NAMALWA (cell line): ENCODE measurements at places on chromosomes 16 and 17.
A peak's percentile ranks its signal among the peaks of the same experiment; 100 is the strongest.

GRCh38 chr17:2212400-2212981 lies 91.1 kb downstream of the SMG6 start:
- no peak for DNase-seq

DNA sequence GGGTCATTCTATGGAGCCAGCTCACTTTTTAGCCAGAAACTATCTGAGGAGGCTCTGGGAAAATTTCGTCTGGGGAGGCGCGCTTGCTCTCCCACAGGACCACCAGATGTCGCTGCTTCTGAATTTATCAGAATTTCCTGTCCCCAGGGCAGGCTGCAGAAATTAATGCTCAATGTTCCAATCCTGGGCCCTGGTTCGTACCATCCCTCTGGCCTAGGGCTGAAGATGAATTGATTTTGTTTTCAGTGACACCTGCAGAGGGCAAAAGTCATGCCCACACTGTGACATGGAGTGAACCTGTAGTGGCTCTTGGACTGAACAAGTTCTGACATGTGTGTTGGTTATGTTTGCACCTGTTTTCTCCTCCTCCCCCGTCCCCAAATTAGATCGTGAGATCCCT lies 482.6 kb downstream of the NPIPA7 start:
- peak; percentile 58 for DNase-seq

GRCh38 chr16:54446639-54447038 lies 160.1 kb upstream of the IRX3 start:
- no peak for DNase-seq

GRCh38 chr17:62615503-62615902 lies 12.0 kb upstream of the MRC2 start:
- no peak for DNase-seq

GRCh38 chr16:78290395-78290794 lies 190.9 kb downstream of the WWOX start:
- no peak for DNase-seq

- DNase-seq: no peak
These were observed 5.9 kb downstream of the GAS7 start for GRCh38 chr17:10192461-10192860.

DNA sequence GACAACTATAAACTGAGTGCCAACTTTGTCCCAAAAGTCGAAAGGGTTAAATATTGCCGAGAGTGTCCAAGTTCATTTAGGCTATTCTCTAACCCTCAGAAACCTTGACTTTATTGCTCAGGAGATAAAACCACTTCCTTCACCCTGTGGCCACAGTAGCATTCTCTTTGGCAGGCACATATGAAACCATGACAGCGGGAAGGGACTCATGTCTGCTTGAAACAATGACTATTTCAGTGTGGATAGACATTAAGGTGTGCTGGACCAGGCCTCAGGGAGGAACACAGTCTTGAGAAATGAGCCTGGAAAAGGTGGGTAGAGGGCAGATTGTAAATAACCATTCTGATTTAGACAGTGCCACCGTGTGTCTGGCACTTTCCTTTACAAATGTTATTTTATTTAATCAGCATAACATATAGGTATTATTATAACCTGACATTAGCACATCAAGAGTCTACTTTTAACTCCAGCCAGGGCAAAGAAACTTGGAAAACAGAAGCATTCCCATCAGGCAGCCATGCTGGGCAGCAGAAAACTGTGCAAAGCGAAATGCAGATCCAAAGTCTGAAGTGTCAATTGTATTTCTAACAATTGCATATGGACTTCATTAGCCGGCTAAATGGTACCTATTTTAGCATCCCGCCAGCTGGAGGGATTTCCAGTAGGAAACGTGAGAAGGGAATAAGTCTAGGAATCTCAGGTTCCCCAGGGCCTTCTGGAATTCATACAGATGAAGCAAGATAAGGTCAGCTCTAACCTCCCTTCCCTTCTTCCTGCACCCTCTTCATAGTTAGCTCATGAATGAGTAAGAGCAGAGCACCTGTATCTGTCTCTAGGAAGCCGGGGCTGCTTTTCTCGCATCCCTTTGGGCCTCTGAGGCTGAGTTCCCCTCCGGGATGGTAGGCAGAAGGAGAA lies 212.8 kb upstream of the ELAC2 start:
- DNase-seq: no peak

DNA sequence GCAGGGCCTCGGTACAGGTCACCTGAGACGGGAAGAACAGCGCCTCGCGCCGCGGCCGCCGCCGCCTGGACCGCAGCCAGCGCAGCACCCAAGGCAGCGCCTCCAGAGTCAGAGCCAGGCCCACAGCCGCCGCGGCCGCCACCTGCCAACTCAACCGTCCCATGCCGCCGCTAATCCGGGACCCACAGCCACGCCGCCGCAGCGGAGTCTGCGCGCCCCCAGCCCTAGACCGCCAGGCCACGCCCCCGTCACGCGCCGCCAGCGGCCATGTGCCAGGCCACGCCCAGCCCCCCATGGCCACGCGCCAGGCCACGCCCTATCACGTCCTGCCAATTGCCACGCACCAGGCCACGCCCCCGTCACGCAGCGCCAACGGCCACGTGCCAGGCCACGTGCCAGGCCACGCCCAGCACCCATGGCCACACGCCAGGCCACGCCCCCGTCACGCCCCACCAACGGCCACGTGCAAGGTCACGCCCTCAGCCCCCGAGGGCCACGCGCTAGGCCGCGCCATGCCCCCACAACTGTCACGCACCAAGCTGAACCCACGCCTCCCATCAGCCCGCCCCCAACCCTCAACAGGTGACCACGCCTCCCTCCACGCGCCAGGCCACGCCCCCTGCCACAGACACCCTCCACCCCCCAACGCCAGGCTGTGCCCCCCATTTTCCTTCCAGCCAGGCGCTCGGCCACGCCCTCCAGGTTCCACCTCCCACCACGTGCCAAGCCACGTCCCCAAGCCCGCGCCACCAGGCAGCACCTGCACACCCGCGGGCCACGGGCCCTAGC lies at the start of gene PLD6:
TSS of gene PLD6 (minus strand) at position 210 of the 789 bp plus-strand sequence. CDS start at position 163, 47 bp downstream.
- peak; percentile 87 for DNase-seq

DNA sequence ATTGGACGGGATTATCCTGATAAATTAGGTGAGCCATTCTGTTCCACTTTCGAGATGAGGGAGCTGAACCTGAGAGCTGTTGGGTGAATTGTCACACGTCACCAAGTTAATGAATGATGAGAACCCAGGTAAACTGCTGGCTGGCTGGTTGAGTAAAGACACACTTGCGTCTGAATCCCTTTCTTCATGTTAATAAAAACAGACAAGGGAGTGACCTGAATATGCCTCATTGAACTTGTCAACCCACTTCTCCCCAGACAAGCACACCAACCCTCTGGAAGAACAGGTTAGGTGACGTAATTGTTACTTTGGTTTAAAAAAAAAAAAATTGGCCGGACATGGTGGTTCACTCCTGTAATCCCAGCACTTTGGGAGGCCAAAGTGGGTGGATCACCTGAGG lies 400.9 kb upstream of the CDH5 start:
- no peak for DNase-seq

DNA sequence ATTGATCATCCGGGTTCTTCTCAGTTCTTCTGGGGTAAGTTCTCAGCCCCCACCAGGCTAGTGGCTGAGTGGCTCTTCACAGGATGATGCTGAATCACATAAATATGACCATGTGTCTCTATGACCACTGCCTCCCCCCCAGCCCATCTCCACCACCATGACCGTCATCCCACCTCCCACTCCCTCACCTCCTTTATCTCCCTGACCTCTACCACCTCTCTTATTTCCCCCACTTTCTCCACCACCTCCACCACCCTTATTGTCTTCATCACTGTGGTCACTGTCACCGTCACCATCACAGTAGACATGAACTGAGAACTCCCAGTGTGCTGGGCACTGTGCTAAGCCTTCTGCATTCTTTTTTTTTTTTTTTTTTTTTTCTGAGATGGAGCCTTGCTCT lies 32.5 kb downstream of the RGS9 start:
- DNase-seq: no peak

- DNase-seq: no peak
These were observed 12.8 kb upstream of the ZNF23 start for GRCh38 chr16:71474864-71475263.

DNA sequence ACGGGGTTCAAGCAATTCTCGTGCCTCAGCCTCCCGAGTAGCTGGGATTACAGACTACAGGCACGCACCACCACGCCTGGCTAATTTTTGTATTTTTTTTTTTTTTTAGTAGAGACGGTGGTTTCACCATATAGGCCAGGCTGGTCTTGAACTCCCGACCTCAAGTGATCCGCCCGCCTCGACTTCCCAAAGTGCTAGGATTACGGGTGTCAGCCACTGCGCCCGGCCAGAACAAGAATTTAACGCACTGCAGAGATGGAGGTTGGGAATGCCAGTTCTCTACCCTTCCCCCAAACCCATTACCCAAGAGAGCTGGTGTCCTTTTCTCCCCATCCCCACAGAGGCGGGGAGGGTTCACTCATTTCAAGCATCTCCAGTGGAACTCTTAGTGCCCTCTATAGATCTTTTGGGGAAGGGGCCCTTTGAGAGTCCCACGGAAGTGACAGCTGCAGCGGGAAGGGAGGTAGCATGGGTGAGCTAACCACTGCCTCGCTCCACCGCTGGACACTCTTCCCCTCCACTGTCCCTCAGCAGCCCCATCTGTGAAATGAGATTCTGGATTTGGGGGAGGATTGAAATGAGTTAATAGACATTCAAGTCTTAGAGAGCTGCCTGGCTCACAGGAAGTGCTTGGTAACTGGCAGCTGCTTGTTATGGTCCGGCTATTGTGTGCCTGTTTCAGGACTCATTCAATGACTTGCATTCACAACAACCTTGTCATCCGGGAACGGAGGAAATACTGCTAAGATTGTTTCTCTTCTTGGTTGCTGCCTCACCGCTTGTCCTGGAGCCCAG lies 3.5 kb upstream of the UBALD2 start:
- DNase-seq: peak; percentile 72

DNA sequence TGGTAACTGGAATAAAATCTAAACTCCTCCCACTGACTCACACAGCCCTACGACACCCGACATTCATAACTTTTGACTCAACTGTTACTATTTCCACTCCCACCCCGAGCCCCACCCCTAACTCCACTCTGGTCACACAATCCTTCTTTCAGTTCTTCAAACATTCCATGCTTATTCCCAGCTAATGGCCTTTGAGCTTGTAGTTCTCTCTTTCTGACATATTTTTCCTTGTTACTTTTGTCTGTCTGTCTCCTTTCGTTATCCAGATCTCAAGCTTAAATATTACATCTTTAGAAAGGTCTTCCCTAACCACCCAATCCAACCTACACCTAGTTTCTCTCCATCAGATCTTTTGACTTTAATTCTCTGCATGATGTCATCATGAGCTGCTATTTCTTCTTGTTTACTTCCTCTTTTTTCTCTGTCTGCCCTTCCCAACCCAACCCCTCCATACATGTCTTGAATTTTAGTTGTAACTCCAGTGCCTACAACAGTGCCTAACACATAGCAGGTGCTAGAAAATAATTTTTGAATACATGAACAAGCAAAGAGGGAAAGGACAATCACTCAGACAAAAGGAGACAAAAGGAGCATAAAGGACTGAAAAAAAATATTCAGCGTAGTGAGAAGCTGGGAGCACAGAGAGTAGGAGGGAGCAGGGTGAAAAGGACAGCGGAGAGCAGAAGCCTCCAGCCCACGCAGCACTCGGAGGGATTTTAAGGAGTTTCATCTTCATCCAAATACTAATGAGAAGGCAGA lies 65.2 kb upstream of the SMIM36 start:
- DNase-seq: peak; percentile 52

DNA sequence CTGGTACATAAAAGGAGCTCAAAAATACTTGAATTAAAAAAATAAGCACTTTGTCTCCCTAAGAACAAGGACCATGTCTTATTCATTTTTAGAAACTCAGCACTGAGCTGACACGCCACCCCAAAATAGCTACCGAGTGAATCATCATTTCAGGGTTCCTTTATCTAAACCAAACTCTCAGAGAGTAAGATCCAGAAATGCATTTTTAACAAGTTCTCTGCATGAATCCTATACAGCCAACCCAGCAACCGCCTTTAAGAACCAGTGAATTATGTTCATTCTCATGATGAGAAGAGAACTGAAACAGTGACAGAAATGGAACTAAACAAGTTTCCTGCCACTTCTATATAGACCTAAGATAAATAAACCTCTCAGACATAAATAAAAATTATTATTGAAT lies 8.7 kb downstream of the C16orf87 start:
- no peak for DNase-seq

- no peak for DNase-seq
These were observed 119.6 kb downstream of the CDH11 start for GRCh38 chr16:65002265-65002664.

DNA sequence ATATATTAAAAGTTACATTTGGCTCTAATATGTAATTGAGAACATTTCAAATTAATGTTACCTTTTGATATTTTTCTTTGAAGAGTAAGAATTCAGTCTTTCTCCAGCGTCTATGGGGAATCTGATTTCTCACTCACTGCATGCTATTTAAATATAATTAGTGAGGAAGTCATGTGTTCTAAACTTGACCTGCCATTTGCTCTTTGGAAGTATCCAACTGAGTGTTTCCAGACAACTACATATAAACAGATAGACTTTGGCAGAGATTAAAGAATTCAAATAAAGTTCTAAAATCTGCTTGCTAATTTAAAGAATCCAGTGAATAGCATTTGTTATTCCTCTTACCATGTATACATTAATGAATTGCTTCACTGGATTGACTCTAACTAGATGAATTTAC lies 23.5 kb downstream of the OMG start:
- no peak for DNase-seq

- DNase-seq: no peak
These were observed 8.2 kb upstream of the SMTNL2 start for GRCh38 chr17:4576161-4576558.

- no peak for DNase-seq
These were observed 1.2 kb upstream of the FOXF1 start for GRCh38 chr16:86508947-86509758.

GRCh38 chr16:22373662-22374310 lies 633 bp downstream of the CDR2 start:
- DNase-seq: peak; percentile 47

DNA sequence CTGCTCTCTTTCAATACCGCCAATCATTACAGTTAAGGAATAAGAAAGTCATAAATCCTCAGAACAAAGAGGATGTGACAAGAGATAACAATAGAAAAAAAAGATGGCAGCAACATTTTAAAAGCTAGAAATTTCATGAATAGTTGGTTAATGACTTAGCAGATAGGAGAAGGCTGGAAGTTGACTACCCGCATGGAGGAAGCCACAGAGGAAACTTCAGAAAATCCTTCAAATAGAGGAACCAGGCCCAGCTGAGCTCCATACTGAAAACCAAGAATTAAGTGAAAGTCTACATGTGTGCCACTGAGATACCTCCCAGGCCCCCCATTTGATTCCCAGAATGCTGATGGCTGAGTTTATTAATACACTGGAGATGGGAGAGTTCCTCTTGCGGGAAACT lies 109.3 kb downstream of the GSG1L start:
- no peak for DNase-seq

GRCh38 chr16:2473446-2473926 lies 1.4 kb upstream of the TBC1D24 start:
- DNase-seq: peak; percentile 55

DNA sequence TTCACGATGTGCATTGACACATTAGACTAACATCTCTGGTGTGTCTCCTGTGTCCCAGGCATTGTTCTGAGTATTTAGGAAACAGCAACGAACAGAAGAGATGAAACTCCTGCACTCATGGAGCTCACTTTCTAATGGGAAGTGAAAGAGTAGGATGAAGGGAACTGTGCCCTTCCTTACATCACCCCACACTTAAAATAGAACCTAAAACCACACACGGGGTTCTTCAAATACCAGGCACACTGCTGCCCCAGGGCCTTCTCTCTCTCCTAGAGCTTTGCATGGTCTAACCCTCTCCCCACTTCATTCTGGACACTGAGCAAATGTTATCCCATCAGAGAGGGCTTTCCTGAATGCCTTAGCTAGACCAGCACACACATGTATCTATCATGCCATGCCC lies 33.7 kb downstream of the TRIM25 start:
- DNase-seq: no peak

- no peak for DNase-seq
These were observed 25.7 kb downstream of the ARHGAP23 start for GRCh38 chr17:38453951-38454421.
